ENCODE measurements at places on chromosomes 6 and 20.

- DNase-seq, result no peak
These were observed 103.7 kb downstream of the FYN start for GRCh38 chr6:111769365-111770152.

GRCh38 chr6:45514454-45515230 is 136.9 kb upstream of the SUPT3H start:
- DNase-seq, result no peak

GRCh38 chr6:3759646-3760232 is 8.2 kb upstream of the PXDC1 start:
- DNase-seq, result no peak

GRCh38 chr6:155093430-155093829 is 98.3 kb downstream of the TIAM2 start:
- no peak for DNase-seq

GRCh38 chr6:3284436-3284876 is 25.7 kb downstream of the PSMG4 start:
- DNase-seq, result no peak

GRCh38 chr20:64024141-64024990 is 11.6 kb upstream of the C20orf204 start:
- DNase-seq, result no peak

GRCh38 chr20:7975851-7976414 is 35.7 kb upstream of the HAO1 start:
- no peak for DNase-seq

GRCh38 chr6:223763-224162 is 68.5 kb upstream of the DUSP22 start:
- no peak for DNase-seq

DNA sequence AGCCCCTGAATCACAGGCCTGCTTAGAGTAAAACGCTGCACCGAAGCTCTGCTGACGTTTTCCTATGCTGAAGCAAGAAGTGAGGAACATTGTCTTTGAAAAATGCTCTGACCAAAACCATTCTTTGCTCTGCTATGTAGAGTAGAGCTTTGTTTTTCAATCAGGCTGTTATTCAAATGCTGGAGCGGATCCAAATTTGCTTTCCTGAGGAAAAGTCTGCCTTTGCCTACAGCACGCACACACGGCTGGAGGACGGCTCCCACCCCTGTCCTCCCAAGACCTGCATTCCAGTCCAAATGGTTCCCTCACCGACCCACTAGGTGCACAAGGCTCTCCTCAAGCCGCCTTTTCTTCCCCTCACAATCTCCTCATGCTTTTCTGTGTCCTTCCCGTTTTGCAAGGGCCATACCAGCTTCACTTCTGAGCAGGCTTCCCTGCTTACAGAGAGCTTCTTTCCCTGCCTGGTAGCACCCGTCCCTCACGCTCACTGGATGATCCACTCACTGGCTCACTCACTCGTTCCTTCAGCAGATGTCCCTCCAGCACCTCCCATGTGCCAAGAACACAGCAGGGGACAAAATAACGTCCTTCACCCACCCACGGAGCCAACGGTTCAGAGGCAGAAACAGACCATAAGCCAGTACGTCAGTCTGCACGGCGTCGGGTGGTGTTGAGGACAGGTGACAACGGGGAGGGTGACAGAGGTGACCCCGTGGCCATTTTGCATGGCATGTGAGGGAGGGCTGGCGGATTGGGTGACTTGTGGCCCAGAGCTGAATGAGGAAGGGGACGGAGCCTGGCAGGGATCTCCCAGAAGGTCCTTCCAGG is 137.9 kb upstream of the NEDD9 start:
- no peak for DNase-seq

DNA sequence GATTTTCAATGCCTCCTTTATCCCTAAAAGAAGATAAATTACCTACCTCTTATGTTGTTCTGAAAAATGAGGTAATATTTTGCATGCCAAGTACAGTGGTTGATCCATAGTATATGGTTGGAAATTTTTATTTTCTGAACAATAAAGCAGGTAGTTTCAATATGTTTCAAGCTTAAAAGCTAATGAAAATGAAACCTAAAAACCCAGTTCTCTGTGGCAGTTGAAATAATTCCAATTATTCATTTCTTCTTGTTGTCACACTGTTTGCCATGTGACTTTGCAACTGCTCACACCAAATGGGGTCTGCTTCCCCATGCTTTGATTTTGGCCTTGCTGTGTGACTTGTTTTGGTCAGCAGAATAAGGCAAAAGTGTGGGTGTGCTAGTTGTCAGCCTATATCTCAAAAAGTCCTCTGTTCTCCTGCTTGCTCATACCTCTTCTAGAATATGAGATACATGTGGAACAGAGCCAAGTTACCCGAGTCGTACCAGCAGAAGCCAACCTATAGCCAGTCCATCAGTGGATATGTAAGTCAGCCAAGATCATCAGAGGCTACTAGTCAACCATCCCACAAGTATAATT is 197.2 kb upstream of the THEMIS start:
- no peak for DNase-seq

GRCh38 chr6:111774346-111774703 is 98.9 kb downstream of the FYN start:
- DNase-seq, result no peak

DNA sequence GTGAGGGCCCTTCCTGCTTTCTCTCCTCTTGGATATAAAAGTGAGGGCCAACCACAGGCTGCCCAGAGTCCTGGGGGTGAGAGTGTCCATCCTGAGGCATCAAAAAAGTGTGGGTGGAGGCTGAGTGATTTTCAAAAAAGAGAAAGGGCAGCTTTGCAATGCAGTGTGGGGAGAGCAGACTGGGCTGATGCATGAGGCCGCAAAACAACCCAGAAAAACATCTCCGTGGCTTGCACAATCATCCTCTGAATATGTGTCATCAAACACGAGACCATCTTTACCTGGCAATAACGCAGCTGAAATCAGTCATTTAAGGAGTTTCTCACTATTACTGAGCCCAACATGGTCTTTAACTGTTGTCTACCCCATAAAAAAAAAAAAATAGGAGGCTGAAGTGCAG is 191.2 kb upstream of the SOX4 start:
- DNase-seq, result no peak

GRCh38 chr6:81487489-81487888 is 265.0 kb downstream of the TENT5A start:
- no peak for DNase-seq

DNA sequence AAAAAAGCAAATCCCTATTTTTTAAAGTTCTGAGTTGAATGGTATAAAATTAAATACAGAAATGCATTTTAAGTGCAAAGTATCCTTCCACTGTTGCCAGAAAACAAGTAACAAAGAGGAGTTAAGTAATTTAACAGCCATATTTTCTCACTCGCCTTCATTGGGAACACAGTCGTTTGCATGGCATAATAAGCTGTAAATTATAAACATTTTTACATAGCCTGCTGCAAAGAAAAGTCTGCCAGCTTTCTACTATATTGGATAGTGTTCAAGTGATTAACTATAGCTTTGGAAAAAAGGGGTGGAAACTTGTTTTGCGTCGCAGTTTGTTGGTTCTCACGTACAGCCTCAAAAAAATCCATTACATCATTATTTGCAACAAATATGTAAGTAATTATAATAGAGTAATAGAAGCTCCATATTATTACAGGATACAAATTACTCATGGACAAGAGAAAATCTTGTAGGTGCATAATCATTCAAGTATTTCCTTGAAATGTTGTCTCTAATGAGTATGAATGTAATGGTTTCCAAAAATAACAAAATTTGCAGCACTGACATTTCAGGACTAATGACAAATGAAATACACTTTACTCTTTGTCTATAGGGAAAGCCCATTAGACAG is 139.3 kb downstream of the PDSS2 start:
- DNase-seq, result no peak

DNA sequence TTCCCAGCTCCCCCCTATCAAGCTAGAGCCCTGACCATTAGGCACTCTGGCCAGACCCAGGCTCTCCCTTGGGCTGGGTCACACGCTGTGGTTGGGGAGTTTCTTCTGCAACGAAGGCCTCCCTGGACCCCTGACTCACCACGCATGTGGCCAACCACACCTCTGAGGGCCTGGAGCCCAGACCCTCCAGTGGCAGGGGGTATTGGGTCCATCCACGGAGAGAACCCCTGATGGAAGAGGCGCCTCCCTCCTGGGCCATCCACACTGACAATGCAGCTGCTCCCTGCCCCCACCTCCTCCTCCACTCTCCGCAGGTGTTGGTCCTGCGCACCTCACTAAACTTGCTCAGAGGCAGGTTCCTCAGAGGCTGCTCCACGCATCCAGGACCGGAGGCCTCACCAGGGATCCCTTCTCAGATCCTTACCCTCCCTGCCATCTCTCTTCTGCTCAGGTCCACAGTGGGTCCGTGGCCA is 125.4 kb downstream of the RNASET2 start:
- DNase-seq, result no peak

DNA sequence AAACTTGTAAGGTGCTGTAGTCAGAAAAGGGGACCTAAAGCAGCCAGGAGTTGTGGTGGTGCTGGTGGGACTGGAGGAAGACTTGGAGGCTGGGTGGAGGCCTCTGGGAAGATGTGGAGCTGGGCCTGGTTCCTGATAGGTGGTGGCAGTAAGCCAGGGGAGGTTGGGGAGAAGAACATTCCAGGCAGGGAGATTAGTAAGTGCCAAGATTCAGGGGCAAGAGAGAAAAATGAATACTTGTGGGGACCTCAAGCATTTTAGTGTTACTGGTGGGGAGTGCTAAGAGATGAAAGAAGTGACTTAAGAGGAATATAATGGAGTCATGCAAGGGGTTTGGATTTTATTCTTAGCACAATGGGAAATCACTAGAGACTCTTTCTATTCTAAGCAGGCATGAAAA is 79.0 kb upstream of the B3GAT2 start:
- no peak for DNase-seq

GRCh38 chr20:60371384-60371783 is 413.2 kb downstream of the CDH26 start:
- DNase-seq, result no peak

DNA sequence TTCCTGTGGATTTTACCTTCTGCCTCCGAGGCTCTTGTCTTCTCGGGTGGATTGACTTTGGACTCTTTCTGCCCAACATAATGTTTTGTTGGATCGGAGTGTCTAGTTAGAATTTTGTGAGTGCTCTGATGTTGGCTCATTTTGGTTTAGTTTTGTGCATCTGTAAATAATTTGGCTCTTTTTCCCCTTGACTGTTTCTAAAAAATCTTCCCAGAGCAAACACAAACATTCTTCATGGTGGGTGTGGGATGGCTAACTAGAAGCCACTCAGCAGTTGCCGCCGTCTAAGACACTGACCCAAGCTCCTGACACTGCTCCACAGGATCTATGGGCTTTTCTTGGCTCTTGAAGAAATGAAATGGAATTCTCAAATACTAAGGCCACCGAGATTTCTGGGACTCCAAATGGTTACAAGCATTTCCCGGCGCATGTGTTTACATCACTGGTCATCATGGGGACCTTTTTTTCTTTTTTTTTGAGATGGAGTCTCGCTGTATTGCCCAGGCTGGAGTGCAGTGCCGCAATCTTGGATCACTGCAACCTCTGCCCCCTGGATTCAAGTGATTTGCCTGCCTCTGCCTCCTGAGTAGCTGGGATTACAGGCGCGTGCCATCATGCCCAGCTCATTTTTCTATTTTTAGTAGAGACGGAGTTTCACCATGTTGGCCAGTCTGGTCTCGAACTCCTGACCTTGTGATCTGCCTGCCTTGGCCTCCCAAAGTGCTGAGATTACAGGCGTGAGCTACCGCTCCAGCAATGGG is 92.0 kb upstream of the FRMD1 start:
- no peak for DNase-seq

DNA sequence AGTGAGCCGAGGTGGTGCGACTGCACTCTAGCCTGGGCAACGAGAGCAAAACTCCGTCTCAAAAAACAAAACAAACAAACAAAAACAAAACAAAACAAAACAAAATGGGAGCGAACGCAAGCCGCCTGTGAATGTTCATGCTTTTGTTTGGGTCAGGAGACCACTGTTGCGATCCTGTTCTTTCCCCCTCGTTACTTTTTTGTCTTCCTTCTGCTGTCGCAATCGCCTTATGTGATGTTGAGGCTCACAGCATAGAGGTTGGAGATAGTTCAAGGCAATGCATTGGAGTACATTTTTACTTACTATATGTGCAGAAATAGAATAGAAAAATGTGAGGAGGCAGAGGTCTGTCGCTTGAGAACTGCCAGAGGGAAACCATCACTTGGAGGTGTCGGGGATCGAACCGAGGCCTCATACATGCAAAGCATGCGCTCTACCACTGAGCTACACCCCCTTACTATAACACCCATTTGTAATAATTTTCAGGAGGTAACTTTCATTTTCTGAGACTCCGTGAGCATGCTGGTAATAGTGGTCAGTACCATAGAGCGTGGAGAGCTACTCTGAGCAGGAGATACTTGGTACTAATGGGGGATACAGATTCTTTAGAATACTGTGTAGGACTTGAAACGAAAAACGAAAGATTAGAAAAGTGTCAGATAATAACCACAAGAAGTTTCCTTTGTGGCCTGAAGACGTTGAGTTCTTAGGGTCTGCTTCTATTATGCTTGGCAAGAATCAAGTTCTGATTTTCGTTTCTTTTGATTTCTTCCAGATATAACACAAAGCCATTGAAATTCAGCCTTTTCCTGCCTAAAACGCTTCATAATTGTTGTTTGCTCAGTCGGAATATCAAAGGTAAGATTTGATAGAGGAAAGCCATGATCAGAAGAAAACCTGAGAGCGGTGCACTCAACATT is 121.1 kb downstream of the TRIM27 start:
- no peak for DNase-seq

DNA sequence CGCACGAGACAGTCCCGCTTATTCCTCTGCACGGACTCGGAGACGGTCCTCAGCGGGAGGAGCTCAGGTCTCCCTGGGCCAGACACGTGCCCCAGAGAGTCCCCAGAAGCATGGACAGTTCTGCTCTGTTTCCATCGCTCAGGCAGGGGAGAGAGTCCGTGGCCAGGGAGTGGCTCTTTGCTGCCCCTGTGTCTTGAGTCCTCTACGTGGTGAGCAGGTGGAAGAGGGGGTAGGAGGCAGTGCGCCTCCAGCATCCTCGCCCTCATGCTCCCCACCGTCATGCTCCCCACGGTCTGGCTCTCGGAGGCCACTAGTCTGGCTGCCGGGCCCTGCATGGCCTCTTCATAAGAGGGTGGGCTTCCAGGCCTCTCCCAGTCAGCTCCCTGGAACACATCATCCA is 8.9 kb downstream of the TAGAP start:
- DNase-seq, result no peak

DNA sequence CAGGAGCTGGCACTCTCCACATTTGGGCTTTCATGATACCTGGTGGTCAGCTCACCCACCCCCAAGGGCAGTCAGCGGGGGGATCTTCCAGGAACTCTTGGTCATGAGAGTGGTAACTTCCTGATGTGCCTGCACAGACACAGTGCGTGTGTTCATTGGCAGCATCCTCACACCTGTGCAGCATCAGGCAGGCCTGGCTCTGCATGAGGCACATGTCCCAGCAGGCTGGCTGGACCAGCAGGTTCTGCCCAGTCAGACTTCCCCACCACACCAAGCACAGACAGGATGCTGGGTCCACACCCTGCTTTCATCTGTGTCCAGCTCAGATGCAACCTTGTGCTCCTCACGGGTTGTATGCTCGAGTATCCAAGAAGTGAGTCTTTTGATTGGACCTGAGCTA is 15.7 kb upstream of the UNC93A start:
- DNase-seq, result no peak

GRCh38 chr6:107386340-107386739 is 73.0 kb downstream of the PDSS2 start:
- DNase-seq, result no peak

- no peak for DNase-seq
These were observed 9.5 kb downstream of the CNKSR3 start for GRCh38 chr6:154500769-154501577.

- DNase-seq, result no peak
These were observed 85.3 kb downstream of the ASXL1 start for GRCh38 chr20:32443386-32443974.

GRCh38 chr6:148470606-148471465 is 128.2 kb downstream of the SASH1 start:
- DNase-seq, result no peak

GRCh38 chr6:36039112-36039511 is 11.5 kb downstream of the MAPK14 start:
- DNase-seq, result no peak
